Stimulated activated CD4-positive, alpha-beta T cell treated with anti-CD3 and anti-CD28 coated beads, Interleukin-2, amount 100 ng/mL, for 48 hours (primary cell): ENCODE measurements at places on chromosomes 3 and 15.
A peak's percentile ranks its signal among the peaks of the same experiment; 100 is the strongest.

DNA sequence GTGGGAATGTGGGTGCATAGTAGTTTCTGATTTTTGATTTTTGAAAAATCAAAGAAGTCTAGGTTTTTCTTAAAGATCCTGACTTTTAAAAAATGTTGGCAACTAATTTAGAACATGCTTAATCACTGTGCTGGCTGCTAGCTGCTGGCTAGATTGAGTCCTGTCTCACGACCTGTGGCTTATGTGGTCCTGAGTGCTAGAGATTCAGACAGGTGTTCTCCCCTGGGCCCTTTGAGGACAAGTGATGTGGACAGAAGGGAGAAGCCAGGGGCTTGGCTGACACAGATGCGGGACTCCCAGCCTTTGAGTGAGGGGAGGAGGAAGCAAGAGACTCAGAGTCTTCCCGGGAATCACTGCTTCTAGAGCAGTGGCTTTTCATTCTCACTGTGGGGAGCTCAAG, 47.5 kb downstream of the CORO2B start:
- DNase-seq: no peak

DNA sequence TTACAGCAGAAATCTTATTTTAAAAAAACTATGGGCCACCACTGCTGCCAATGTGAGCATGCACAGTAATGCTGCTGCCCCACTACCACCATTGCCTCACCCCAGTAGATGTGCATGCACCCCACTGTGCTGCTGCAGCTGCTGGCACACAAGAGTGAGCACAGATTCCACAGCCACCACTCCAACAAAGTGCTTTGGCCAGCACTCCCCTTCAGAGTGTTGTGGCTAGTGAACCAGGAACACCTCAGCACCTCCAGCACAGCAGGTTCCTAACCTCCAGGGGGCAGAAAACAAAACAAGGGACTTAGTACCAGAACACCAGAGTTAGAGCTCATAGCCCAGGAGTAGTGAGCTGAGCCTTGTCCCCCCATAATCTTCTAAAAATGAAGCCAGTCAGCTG, 629.6 kb downstream of the PYDC2 start:
- no peak for DNase-seq

DNA sequence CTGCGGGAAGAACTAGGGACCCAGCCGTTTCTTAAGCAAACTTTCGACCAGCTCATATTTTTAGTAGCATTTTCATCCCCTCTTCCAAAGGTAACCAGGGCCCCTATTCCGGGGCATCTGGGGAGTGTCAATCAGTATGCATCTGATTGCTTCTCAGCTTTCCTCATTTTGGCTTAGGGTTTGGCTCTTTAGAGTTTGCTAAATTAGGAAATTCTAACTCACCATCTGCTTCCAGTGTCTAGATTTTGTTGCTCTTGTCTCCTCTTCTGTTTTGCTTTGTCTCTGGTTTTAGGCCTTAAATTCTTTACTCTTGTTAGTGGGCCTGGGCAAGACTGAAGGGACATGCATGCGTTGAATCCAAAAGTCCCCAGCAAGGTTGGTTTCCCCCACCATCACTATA, 9.6 kb upstream of the ABTB1 start:
- no peak for DNase-seq

DNA sequence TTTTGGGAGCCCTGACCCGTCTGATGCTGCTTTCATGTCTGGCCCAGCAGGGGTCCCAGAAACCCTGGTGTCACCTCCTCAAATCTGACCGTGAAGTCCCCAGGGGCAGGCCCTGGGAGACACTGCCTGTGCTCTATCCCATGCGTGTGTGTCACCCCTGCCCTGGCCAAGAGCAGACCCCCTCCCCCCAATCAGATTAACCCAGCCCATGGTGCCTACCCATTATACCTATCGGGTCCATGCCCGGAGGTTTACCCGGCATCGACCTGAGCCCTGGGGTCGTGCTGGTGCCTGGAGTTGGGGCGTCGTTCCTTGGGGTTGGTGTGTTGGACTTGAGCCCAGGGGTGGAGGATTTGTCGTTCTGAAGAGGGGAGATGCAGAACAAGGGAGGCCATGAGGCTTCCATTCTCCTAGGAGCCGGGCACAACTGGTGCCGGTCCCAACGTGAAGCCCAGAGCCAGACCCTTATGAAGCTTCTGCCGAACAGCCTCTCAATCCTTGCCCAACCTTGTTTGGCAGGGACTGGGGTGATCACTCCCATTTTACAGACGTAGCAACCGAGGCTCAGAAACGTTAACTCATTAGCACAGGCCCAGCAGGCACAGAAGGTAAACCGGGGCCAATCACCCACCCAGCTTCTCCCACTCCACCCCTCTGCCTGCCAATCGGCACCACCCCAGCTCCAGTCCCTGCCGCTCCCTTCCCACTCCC, 39.6 kb downstream of the TLE3 start:
- DNase-seq: no peak

DNA sequence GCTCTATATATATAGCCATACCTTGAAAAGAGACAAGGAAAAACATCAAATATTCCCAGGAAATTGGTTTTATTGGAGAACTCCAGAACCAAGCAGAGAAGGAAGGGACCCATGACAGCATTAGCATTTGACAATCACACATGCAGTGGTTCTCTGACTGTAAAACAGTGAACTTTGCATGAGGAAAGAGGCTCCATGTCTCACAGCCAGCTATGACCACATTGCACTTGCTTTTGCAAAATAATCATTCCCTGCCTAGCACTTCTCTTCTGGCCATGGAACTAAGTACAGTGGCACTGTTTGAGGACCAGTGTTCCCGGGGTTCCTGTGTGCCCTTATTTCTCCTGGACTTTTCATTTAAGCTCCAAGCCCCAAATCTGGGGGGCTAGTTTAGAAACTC, 85.5 kb downstream of the TGFBR2 start:
- DNase-seq: no peak

GRCh38 chr3:113606539-113607218, 74.3 kb downstream of the SIDT1 start:
- DNase-seq: peak; percentile 5

GRCh38 chr3:44098656-44099415, 142.8 kb upstream of the TOPAZ1 start:
- DNase-seq: no peak

- no peak for DNase-seq
Measured at GRCh38 chr3:152843955-152844354, 9.0 kb downstream of the P2RY1 start.

DNA sequence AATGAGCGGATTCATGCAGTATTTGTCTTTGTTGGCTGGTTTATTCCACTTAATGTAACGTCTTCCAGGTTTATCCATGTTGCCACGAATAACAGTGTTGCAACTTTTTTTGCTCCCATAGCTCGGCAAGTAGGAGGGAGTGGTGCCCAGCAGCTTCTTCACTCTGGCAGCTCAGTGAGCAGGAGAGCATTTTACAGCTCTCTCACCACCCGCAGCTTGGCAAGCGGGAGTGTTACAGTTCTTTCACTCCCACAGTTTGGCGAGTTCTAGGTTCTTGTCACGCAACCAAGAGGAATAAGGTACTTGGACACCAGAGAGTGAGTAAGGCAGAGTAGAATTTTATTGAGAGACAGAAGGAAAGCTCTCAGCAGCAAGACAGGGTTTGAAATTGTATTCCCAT, 935.2 kb downstream of the TBL1XR1 start:
- DNase-seq: no peak

DNA sequence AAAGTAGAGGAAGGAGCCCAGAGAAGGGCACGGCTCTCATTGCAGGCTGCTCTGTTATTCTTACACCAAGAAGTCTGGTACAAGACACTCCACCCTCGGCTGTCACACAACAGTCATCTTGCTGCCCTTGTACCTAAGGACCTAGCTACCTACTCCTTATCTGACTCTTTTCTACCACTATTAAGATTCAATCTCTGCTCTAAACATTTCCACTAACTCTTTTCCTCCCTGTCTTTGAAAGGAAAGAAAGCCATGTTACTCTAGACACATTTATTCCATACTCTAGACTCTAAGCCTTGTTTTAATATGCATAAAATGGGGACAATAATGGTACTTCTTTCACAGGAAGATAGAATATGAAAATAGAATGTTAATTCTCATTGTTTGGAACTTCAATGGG, 73.3 kb upstream of the C3orf49 start:
- DNase-seq: no peak

- no peak for DNase-seq
Measured at GRCh38 chr3:14534516-14535191, 5.5 kb downstream of the GRIP2 start.

DNA sequence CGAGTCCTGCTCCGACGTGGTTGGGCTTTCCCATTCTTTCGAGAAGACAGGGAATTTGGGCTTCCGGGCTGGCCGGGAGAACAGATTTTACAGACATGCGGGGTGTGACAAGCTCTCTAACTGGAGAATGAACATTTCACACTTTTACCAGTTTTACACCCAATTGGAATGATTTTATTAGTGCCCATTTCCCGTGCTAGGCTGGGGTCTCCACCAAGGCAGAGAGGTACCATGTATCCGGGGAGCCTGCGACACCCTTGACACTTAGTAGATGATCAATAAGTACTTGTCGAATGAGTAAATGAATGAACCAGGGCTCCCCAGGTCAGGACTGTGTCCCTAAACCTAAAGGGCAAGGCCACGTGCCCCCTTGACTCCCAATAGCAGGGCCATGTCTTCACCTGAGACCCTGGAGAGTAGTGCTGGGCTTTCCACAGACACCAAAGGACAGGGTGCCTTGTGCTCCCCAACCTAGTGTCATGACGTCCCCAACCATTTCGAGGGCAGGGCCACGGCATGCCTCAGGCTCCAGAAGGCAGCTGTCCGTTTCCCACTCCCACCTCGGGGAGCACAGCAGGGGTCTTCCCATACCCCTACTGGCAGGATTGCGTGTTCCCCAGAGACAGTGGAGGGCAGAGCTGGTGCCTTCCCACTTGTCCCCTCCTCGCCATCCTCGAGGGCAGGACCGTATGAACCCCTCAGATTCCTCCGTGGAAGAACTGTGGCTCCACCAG, 679 bp upstream of the MYD88 start:
- DNase-seq: no peak

DNA sequence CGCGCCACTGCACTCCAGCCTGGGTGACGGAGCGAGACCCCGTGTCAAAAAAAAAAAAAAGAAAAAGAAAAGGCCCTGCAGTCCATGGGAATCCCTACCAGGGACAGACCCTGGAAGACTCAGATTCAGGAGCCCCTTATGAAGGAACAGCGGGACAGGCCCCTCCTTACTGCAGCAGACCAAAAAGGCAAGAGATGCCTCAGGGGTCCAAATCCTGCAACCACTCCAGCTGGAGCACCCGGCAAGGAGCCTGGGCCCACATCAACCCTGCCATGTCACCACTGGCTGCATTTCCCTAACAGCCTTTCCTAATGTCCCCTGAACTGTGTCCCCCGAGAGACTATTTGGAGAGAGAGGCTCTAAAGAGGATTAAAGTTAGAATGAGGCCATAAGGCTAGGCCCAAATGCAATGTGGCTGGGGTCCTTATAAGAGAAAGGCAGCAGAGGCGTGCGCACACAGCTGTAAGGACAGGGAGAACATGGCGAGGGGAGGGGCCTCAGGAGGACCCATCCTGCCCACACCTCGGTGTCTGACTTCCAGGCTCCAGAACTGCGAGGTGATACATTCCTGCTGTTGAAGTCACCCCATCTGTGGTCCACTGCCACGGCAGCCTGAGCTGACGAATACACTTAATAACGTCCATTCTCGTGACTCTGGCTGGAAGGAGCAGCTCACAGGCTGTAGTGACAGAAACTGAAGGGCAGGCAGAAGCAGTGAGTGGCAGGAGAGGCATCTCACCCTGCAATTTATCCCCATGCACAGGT, 78.1 kb downstream of the ATP10A start:
- no peak for DNase-seq

GRCh38 chr3:111278959-111279358, 207.3 kb downstream of the NECTIN3 start:
- no peak for DNase-seq

DNA sequence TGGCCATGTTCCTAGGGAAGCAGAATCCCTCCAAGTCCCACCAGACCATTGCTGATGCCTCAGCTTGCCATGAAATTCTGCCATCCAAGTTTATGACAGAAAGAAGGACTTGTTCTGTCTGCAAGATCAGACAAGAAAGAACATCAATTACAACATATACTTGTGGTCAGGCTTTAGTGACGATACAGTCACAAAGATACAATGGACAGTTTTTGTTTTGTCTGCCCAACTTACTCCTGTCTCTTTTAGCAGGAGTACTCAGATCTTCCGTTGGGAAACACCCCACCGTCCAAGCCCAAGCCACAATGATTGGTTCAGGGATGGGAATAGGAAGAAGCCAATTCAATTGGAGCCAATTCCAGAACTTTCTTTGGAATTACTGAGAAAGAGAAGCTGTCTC, 15.7 kb downstream of the KLHL6 start:
- no peak for DNase-seq

DNA sequence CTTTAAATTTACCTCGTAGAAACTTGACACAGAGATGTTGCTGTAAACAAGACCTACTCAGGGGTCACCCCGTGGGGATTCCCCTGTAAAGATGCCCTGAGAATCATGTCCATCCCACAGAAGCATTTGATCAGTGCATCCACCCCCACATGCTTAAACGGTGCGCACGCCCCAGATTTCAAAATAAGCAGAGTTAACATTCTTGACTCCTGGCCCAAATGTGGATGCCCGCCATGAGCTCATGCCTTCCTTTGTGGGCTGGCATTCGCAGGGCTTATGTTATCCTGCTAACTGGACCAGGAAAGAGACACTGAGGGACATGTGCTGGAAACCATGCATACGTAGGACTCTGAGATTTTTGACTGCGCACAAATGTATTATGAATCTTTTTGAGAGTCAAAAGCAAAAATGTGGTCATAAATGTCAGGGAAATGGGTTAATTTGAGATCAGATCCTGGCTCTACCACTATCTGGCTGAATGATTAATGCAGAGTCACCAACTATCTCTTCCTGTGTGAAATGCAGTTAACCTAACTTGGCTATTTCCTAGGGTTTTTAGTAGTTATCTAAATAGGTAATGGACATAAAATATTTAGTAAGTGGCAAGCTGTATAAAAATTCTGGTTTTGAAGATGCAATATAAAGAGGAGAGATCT, 9.1 kb upstream of the TP63 start:
- no peak for DNase-seq

- no peak for DNase-seq
Measured at GRCh38 chr3:189975391-189975990, 145.2 kb downstream of the P3H2 start.

- DNase-seq: no peak
Measured at GRCh38 chr3:113499081-113499480, 15.9 kb downstream of the SPICE1 start.

DNA sequence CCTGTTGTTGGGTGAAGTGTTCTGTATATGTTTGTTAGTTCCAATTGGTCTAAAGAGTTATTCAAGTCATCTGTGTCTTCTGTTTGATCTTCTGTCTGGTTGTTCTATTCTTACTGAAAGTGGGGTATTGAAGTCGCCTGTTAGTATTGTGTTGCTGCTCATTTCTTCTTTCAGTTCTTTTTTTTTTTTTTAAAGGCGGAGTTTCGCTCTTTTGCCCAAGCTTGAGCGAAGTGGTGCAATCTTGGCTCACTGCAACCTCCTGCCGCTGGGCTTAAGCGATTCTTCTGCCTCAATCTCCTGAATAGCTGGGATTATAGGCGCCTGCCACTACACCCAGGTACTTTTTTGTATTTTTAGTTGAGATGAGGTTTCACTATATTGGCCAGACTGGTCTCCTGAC, 23.5 kb downstream of the PFN2 start:
- no peak for DNase-seq
